ENCODE measurements at places on chromosomes 3 and 15.

DNA sequence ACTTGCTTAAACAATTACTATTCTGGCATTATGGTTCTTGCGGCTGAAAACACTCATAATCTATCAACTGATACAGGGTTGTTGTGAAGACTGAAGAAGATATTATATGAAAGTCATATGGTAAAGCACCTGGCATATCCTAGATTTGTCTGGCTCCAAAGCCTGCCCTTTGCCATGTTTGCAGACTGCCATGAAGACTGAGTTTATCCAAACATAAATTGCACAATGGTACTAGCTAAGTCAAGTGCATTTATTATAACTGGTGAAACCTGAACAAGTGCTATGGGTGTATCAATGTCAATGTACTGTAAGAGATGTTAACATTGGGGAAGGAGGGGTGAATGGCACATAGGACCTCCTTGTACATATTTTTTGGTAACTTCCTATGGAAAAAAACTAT, 87.4 kb upstream of the MEX3B start:
- no peak for DNase-seq

- DNase-seq: no peak
Observed at GRCh38 chr3:38597502-38598060, 51.9 kb downstream of the SCN5A start.

DNA sequence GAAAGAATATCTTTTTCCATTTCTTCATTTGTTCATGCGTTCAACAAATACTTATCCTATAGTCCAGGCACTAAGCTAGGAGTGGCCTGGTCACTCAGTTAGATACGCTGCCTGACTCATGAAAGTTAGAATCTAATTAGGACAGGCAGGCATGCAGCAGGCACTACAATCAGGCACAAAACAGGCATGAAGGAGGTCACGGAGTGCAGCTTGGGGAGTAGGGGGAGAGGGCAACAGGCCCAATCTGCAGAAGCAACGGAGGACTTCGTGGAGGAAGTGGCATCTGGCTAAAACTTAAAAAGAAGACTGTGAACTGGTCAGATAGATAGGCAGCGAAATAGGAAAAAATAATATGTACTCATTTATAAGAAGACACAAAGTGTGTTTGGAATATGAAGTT, 420.9 kb downstream of the MAGI1 start:
- DNase-seq: no peak

GRCh38 chr3:123229145-123229544, 27.4 kb downstream of the SEC22A start:
- peak; percentile 12 for DNase-seq

- DNase-seq: no peak
Observed at GRCh38 chr15:67005294-67005996, 60.0 kb upstream of the SMAD3 start.

DNA sequence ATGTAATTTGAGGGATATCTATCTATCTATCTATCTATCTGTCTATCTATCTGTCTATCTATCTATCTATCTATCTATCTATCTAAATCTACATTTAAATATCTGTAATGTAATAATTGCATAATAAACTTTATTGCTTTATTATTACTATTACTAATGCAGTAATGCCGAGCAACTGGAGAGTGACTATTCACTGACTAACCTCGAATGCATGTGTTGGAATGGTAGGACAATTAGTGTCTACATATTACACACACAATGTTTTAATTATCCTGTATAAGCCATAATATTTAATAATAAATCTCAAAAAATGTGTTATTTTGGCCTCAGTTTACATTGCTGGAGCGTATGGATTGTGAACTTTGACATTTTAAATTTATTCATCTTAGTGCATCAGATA, 25.2 kb upstream of the CNTN3 start:
- no peak for DNase-seq

DNA sequence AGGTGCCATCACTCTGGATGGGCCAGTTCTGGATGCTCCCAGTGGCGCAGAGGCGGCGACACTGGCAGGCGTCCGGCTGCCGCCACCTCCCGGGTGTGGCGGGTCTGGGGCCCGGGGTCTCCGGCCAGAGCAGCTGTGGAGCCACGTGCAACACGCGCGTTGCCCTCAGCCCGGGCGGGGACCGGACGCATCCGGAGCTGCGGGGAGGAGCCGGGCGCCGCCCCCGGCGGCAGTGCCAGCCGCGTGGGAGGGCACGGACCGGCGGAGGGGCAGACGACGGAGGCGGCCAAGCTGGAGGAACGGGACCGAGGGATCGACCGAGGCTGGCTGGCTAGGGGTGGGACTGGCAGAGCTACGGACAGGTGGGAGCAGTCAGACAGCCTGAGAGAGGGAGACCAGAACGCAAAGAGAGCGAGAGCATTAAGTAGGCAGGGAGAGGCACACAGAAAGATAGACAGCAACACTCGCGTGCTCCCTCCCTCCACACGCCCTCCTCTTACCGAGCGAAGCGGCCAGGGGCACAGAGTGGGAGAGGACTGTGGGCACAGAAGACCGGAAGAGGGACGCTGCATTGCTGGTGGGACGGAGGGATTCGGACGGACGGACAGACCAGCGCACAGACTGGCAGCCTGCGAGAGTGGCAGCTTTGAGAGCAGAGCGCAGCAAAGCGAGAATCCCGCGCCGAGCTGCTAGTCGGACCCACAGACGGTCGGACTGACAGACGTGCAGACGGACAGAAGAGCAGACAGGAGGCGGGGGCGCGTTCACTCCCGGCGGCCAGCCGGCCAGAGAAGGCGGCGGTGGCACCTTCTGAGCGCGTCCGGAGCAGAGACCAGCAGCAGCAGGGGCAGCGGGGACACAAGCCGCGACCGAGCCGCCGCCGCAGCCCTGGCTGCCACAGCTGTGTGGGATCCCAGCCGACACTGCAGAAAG, at the start of gene ARPP21:
TSS of gene ARPP21 (plus strand) at position 272 of the 933 bp plus-strand sequence. CDS start 42,227 bp downstream, outside the sequence.
- peak; percentile 2 for DNase-seq

DNA sequence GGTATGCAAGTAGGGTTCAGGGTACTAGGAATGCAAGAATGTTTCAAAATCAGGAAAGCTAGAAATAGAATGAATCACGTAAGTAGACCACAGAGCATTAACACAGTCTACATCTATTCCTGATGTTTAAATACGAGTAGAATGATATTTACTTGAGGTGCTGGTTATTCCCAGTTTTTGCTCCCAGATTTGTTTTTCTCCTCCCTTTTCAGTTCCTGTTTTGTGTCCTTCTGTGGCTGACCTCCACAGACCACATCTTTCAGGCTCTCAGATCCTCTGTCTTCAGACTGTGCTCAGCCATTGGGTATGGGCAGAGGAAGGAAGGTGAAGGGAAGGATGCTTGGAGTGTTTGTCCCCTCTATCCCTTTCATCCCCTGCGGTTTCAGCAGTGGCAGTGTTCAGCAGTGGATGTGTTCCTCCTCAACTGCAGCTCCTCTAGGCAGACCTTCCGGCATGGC, 276.6 kb downstream of the ZNF621 start:
- DNase-seq: no peak

DNA sequence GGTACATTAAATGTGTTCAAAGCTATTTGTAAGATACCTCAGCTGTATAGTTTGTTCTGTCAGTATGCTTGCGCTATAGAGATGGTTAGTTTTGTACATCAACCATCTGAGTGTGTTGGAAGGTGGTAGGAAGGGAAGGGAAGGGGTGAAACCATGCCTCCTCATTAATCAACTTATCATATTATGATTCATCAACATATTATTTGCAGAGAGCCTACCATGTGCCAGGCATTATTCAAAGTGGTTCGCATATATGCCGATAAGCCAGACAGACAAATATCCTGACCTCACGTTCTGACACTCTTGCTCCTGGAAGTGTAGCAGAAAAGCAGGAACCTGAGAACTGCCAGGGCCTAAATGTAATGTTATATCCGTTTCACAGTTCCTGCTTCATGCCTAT, 248.1 kb upstream of the NR2E3 start:
- no peak for DNase-seq

GRCh38 chr3:122942937-122943827, 84.4 kb downstream of the SEMA5B start:
- DNase-seq: peak; percentile 59

GRCh38 chr15:101027273-101027901, 108.2 kb downstream of the LRRK1 start:
- no peak for DNase-seq

DNA sequence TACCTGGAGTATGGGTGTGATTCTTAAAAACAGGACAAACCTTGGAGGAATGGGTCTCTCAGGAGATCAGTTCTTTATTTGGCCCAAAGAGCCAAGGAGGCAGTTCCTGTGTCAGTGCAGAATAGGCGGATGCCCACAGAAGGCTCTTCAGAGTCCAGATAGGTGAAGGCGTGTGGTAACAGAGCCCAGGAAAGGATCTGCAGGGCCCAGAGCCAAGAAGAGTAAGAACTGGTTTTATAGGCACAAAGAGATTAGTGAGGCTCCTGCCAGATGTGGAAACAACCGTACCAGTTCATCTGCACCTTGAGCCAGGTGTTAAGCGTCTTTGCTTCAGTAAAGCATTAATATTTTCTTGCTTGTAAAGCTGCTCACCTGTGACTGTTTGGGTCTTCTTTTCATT, 140.1 kb upstream of the BFSP2 start:
- DNase-seq: no peak

DNA sequence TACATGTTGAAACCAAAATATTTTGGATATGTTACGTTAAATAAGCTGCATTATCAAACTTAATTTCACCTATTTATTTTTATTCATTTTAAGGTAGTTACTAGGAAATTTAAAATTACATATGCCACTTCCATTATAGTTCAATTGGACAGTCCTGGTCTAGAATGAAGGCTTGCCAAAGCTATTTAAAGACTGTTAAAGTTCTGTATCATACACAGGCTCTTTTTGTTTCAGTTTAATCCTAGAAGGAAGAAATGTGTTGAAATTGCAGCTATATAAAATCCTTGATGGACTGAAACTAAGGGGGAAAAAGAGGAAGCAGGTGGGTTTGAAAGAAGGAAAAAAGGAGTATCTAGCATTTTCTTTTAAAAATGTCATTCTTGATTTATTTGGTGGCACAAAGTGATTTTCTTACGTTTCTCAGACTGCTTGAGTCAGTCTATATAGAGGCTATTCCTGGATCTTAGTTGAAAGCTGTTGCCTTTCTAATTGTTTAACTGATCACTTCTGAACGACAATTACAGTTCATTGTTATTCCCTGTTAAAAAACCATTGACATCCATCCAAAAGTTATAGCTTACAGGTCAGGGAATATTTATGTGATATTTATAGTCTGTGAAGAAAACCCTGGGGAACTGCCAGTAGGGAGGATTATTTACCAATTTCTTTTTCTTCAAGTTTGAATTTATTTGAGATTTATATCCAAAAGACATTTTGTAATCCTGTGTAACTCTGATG, 195.0 kb downstream of the RORA start:
- no peak for DNase-seq

DNA sequence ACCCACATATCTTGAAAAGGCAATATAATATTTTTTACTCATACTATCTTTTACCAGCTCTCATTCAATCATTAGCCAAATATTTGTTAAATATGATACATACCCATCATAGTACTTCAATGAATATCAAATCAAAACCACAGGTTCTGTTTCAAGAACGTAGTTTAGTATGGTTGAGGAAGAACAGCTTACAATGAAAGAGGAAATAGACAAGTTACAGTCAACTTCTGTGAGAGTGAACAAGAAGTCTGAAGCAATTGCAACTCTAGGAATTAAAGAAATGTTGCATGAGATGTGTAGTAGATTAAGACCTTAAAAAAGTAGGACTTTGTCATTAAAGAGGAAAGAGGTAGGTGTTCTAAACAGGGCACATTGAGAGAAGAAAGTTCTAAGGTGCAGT, 9.3 kb downstream of the BCHE start:
- no peak for DNase-seq

- DNase-seq: no peak
Observed at GRCh38 chr3:8767667-8768363, 1.6 kb downstream of the OXTR start.

DNA sequence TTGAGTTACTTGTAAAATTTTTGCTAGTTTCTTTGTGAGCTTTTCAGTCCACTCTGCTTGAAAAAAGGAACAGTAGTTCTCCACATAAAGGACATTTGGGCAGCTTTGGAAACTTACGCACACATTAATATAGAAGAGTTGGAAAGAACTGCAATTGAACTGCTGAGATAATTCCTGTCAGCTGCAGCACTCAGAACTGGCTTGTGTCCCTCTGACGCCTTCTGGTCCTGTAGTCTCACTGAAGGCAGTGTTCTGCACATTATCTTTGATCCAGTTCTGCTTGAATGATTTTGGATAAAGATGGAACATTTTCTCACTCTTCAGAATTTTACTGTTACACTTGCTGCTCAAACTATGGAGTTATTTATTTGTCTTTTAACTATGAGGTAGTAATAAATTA, 901.9 kb downstream of the OTOL1 start:
- DNase-seq: no peak

DNA sequence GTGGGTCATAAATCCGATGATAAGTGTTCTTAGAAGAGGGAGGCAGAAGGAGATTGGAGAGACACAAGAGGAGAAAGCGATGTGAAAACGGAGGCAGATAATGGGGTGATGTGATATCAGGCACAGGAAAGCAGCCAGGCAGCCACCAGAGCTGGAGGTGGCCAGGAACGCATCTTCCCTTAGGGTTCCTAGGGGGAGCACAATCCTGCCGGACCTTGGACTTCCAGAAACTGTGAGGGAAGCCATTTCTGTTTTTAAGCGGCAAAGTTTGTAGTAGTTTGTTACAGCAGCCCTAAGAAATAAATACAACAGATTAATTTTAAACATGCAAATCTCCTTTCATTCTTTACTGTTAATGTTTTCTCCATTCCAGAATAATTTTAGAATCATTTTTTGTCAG, 259.9 kb upstream of the TMC3 start:
- no peak for DNase-seq

- DNase-seq: no peak
Observed at GRCh38 chr3:136672457-136672856, 79.7 kb downstream of the STAG1 start.

Measured in NB4 (cell line).